PC-9 (cell line): ENCODE measurements at places on chromosomes 7 and 10.

DNA sequence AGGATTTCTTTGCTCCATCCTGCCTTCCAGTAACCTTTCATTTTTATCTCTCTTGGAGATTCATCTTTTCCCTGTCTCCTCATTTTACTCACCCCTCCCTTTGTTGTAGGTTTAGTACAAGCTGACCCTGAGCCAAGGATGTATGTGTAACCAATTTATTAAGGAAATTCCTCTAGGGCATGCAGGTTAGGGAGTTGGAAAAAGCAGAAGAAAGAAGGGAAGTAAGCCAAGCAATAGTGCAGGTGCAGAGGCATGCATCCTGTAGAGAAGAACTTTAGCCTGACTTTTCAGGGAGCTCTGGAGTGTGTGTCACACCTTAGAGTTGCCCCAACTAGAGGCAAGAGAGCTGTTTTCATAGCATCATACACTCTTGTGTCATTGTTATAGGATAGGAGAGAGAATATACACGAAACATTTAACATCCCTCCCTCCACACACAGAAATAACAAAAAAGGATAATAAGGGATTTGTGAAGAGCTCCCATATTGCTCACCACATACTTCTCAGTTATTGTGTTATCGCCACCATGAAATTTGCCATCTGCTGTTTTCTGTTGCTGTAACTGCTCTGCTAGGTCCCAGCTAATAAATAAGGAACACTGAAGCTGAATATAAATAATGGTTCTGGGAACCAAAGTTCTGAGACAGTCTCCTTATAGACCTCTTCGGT is 21.8 kb upstream of the SEMA3C start:
- no peak for DNase-seq

- DNase-seq: no peak
Measured at GRCh38 chr10:95821720-95822119, 65.8 kb downstream of the ENTPD1 start.

GRCh38 chr7:158375034-158375433 is 212.6 kb downstream of the PTPRN2 start:
- no peak for DNase-seq

GRCh38 chr7:80640846-80641245 is 2.4 kb downstream of the CD36 start:
- DNase-seq: peak; percentile 8

- no peak for DNase-seq
Measured at GRCh38 chr7:154423231-154423630, 371.0 kb downstream of the DPP6 start.

- peak; percentile 75 for DNase-seq
Measured at GRCh38 chr7:131346885-131347592, 19.4 kb downstream of the MKLN1 start.

GRCh38 chr10:77661674-77662073 is 24.1 kb upstream of the KCNMA1 start:
- no peak for DNase-seq

DNA sequence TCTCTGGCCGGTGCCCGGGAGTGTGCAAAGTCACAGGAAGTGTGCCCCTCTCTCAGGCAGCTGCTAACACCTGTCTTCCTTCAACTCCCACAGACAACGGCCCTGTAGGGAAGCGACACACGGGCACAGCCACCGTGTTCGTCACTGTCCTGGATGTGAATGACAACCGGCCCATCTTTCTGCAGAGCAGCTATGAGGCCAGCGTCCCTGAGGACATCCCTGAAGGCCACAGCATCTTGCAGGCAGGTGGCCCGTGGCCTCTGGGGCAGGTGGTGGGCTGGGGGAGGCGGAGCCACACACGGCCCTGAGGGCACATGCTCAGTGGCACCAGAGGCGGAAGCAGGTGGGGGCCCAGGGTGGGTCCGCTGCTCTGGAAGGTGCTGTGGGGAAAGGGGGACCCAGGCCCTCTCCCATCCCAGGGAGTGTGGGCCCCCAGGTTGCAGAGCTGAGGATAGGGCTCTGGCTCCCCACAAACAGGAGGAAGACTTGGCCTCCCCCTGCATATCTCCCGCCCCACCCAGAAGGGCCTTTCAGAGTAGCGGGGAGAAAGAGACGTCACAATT is 6.9 kb downstream of the C10orf105 start:
- DNase-seq: no peak

- peak; percentile 30 for DNase-seq
Measured at GRCh38 chr10:17655567-17656146, 11.7 kb downstream of the STAM start.

DNA sequence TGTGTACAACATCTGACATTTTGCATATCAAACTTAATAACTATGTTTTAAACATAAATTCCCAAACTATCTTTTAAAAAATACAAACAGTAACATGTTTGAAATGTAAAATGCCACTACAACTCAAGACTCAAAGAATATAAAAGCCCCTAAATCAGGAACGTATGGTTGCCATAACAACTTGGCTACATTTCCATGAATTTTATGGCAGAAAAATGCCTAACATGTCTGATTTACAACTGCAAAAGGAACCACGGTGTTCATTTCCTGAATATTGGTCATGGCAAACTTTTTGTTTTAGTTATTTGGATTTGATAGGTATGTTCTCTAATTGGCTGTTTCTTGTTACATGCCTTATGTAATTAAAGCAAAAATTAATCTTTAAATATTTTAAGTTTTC is 2.0 kb downstream of the SOSTDC1 start:
- no peak for DNase-seq

- DNase-seq: no peak
Measured at GRCh38 chr10:27865221-27865635, 119.6 kb upstream of the MKX start.
